Stimulated activated CD4-positive, alpha-beta T cell treated with anti-CD3 and anti-CD28 coated beads, Interleukin-12 subunit alpha, Interleukin-12 subunit beta, amount 100 ng/mL, for 48 hours (primary cell): ENCODE measurements at places on chromosomes 3 and 15.

DNA sequence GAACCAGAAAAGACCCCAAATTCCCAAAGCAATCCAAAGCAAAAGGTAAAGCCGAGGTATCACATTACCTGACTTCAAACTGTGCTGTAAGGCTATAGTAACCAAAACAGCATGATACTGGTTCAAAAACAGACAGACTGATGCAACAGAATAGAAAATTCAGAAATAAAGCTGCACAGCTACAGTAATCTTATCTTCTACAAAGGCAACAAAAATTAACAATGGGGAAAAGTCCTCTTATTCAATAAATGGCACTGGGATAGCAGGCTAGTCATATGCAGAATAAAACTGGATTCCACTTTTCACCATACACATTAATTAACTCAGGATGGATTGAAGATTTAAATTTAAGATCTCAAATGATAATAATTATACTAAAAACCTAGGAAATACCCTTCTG is 392.6 kb upstream of the CBLB start:
- DNase-seq = no peak

DNA sequence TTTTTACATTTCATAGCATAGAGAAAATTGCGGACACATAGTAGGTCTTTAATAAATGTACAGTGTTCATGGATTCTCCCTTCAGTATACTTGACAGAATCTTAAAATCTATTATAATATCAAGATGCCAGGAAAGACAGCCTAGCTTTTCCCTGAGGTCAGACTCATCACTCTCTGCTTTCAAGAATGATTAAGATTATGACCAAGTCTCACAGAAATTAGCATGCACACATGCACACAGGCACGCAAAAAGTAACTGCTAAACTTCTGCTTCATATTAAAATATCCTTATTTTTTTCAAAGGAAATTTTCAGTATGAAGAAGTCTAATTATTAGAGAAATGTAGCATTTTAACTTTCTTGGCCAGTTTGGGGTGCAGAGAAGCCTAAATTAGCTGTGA is 493.8 kb upstream of the NECTIN3 start:
- DNase-seq = no peak

DNA sequence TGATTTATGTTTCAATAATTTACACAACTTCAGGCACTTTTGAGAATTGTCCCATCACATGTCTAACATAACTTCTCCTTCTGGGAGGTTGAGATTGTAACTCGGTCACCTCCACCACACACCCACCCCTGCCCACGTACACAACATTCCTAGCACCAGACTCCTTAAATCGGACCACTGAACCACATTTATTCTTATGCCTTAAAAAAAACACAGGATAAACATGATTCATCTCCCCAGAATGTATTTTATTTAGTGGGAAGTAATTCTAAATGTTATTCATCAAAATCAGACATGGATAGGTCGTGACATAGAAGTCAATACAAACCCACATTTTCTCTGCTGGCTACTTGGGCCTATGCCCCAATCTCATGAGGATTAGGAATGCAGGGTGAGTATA is 3.0 kb downstream of the SNTN start:
- DNase-seq = no peak

DNA sequence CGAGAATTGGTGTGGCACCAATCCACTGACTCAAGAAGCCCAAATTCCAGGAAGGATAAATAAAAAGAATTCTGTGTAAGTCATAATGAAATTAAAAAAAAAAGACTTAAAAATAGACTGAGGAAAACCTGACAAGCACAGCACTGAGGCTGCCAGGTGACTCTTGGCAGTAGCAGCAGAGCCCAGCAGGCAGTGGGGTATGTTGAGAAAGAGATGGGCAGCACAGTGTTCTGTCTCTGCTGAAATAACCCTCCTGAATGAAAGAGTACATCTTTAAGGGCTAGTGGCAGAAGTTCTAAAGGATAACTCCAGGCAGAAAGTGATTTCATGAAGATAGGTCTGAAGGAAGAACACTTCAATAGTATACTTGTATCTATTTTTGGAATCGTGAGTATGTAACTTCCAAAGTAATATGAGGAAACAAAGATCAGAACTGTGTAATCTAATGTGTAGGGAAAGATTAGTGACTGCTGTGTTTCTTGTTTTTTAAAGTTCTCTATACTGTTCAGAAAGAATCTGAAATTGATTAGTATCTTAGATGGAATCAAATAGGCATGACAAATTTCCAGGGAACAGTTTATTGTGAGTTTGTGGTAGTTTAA is 75.9 kb downstream of the RAB7A start:
- no peak for DNase-seq

GRCh38 chr3:129756871-129757270 is 136.6 kb downstream of the TMCC1 start:
- DNase-seq = no peak

- DNase-seq = no peak
Observed at GRCh38 chr3:49339581-49339940, 292 bp downstream of the USP4 start.

DNA sequence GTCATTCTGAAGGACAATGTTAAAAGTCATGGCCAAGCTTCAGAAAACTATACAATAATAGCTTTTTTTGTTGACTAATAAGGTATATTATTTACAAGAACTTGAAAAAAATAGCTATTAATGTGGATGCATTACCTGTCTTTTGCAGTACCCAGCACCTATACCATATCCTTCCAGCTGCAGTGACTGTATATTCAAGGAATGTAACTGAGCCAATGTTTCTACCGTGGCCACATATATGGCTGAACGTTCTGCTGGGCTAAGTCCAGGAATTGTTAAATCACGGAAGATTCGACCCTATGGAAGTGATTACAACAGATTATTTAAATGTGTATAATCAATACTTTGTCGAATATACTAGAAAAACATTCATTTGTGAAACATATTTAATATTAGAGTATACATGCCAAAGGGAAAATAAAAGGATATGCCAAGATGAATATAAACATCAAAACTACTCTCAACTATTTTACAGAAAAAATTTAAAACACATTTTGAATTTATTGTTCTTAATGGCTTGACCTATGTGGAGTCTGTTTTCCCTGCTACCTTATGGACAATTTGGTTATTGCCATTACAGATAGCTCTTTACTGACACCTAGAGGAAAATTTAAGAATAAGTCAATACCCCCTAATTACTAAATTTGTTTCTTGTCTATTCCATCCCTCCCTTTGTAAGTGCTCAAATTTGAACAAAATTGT is 17.6 kb downstream of the ACAD11 start:
- DNase-seq = no peak

DNA sequence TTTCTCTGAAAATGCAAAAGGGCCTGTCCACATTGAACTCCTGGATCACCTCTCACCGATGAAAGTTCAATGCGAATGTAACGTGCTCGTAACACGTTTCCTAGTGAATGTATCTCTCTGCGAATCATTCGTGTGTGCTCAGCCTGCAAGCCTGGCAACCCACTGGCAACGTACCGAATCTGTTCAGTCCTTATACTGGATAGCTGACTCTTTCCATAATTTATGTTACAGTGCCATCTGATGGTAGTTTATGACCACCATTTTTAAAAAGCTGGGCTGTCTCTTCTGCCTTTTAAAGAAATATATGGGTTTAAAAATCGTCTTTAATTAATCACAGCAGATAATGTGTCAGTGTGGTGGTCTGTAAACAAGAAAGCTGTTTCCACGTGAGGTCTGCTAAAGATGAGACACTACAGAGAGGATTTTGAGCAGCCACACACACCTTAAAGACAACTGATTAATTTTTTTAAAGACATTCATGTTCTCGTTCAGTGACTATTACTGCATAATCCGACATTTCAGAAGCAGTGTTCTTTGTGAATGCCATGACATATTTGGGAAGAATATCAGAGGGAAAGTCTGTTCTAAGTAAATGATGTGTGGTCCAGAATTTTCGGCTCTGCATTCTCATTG is 69.4 kb upstream of the FOXP1 start:
- DNase-seq = no peak

- DNase-seq = no peak
Observed at GRCh38 chr3:72078676-72079368, 293.9 kb upstream of the PROK2 start.

- no peak for DNase-seq
Observed at GRCh38 chr3:48278884-48279559, 38.1 kb downstream of the ZNF589 start.

- no peak for DNase-seq
Observed at GRCh38 chr3:64163755-64164148, 61.5 kb downstream of the PRICKLE2 start.

- DNase-seq = no peak
Observed at GRCh38 chr3:128489674-128489926, 3.4 kb downstream of the GATA2 start.

DNA sequence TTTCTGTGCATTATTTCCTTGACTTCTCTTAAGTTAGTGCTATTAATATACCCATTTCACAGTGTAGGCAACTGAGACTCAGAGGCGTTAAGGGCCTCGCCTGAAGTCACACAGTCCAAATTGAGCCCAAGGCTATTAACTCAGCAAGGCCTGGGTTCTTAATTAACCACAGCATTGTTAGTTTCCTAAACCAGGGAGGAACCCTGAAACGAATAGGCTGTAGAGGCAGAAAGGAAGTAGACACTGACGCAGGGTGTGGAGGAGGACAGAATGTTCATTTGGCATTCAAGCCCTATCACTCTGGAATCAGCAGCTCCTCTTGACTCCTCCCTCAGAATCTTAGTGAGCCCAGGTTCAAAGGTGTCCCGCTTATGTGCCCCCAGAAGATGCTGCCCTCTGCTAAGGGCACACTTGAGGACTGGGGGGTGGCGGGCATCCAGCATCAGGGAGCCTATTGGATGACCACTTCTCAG is 13.9 kb downstream of the ARHGEF3 start:
- DNase-seq = no peak

DNA sequence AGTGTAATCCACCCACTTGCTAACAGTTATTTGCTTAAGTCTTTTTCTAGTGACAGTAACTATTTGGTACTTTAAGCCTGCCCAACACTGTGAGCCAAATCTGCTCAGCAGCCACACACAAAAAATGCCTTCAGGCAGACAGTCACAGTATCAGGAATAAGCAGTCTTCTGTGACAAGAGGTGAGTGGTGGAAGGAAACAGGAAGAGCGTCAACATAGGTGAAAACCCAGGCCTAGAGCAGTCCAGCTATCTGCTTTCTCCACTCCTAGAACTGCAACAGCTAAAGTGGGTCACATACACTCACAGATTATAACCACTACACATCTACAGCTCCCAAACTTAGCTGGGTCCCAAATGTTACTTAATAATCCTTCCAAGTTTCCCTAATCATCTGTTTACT is 213.7 kb downstream of the ZBTB20 start:
- no peak for DNase-seq

DNA sequence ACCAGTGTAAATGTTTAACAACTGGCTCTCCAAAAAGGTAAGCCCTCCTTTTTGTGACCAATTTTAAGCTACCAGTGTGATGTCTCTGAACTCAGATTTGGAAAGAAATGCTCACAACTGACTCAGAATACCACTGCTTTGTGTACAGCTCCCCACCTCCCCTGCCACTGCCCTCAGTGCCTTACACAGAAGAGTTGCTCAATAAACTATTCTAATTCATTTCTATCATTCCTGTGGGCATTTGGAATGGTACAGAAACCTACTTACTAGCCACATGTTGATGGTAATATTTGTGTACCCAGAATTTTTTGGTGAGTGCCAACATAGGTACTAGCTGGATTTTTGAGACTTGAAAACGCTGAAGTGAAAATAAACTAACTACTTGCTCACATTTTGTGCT is 16.0 kb downstream of the LRRN1 start:
- no peak for DNase-seq

DNA sequence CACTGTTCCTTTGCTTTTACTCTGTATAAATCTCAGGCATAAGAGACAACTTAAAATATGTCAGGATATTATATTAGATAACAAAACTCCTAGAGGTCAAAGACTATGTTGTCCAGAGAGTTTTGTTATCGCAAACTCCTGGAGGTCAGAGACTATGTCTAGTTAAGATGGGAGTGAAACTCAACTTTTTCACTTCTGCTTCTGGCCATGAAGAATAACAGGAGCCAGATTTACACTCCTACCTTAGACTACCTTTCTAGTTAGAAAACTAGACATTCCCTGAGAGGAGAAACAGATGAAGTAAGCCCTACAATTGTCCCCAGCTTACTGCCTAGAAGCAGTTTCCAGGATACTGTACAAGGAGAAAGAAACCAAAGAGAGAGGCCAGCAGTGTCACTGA is 255.4 kb upstream of the UBE2E1 start:
- DNase-seq = no peak

- DNase-seq = no peak
Observed at GRCh38 chr3:11438646-11439045, 166.4 kb downstream of the ATG7 start.

DNA sequence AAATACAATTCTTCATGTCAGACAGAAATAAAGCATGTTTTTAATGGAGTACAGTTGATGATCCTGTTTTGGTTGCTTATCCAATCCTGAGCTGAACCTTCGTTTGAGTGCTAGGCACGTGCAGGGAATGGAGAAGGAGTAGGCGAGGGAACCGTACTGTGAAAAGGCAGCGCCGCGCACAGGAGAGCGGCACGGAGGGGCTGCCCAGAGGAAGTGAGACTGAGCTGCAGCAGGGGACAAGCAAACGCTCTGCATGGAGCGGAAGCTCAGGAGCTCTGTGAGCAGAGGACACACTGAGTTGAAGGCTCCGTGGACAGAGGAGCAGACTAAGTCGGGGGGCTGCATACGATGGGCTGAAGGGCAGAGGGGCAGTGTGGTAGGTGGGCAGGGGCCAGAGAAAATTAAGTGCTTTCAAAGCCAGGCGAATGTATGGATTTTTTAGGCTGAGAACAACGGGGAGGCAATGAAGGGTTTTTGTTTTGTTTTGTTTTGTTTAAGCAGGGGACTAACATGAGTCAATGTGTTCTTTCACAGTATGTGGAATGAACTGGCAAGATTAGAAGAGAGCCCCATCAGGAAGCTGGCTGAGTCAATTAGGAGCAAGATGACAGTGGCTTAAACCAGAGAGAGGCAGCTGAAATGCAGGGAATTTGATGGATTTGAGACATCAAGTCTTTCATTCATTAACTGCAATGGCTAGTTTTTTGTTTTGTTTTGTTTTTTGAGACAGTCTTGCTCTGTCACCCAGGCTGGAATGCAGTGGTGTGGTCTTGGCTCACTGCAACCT is 23.8 kb upstream of the TM2D3 start:
- DNase-seq = no peak
